ENCODE measurements at places on chromosomes 11 and 22.

DNA sequence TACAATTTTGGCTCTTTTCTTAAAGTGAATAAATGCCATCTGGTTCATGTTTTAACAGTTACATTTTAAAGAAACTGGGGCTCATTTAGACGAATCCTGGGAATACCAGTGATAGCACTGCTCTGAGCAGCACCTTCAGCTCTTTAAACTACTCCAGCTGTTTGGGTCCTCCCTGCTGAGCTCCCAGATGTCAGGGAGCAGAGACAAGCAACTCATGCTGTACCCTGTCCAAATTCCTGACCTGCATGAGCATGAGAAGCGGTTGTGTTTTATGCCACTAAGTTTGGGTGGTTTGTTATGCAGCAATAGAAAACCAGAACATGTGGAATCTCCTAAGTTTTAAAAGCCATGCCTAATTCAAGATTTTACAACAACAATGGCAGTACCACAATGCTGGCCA lies 90.0 kb downstream of the FDX1 start:
- no peak for DNase-seq

- no peak for DNase-seq
These were observed 149.1 kb upstream of the CNTN5 start for GRCh38 chr11:98871690-98872089.

GRCh38 chr11:8527939-8528338 lies 66.1 kb downstream of the STK33 start:
- no peak for DNase-seq

DNA sequence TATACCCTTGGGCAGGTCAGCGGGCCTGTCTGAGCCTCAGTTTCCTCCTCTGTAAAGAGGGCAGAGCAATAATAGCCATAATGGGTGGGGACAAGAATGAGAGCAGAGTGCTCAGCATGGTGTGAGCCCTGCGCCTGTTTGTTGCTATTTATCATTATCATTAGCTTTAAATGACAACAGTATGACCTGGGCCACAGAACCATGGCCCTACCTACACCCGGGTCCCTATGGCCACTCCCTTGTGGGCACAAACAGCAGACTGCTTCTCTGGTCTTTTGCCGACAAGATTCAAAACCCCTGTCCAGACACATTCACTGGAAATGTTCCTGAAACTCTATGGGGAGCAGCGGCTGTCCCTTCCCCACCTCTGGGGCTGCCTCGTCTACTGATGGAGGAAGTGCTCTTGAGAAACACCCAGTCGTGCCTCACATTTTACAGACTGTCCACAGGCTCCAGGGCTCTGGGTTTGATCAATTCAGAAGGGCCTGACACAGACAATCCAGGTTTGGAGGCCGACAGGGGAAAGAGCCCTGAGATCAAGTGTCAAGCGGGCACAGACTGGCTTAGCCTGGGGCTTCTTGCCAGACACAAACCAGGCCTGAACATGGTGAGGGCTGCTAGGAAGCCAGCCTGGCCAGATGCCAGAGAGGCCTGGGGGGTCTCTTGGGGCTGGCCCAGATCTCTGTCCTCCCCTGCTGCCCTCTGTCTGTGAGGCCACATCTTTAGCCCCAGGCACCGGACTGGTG lies 112.5 kb upstream of the CD82 start:
- DNase-seq: no peak

DNA sequence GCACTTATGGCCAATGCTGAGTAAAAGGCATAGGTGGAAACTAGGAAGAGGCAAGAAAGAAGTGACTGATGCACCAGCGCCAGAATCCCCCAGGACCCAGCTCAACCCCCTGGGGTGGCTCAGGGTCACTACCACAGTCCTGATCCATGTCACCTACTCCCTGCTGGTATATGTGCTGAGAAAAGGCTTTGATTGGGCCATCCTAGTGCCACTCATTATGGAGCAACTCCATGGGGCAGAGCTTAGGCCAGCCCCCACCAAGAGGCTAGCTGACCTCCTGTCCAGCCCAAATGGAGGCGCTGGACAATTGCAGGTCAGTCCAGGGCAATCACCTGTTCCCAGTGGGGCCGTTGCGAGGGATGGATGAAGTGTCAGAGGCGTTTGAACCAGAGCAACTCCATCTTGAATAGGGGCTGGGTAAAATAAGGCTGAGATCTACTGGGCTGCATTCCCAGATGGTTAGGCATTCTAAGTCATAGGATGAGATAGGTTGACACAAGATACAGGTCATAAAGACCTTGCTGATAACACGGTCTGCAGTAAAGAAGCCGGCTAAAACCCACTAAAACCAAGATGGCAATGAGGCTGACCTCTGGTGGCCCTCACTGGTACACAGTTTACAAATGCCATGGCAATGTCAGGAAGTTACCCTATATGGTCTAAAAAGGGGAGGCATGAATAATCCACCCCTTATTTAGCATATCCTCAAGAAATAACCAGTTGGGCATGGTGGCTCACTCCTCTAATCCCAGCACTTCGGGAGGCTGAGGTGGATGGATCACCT lies 20.6 kb upstream of the DAGLA start:
- no peak for DNase-seq

Measured in stimulated activated CD4-positive, alpha-beta T cell treated with anti-CD3 and anti-CD28 coated beads, Interleukin-1b, Interleukin-23, amount 100 ng/mL, for 24 hours (primary cell).